Kidney capillary endothelial cell (primary cell): ENCODE measurements at places on chromosomes 6 and 20.
A peak's percentile ranks its signal among the peaks of the same experiment; 100 is the strongest.

GRCh38 chr20:33909331-33909921 lies 84.3 kb upstream of the RALY start:
- no peak for DNase-seq

DNA sequence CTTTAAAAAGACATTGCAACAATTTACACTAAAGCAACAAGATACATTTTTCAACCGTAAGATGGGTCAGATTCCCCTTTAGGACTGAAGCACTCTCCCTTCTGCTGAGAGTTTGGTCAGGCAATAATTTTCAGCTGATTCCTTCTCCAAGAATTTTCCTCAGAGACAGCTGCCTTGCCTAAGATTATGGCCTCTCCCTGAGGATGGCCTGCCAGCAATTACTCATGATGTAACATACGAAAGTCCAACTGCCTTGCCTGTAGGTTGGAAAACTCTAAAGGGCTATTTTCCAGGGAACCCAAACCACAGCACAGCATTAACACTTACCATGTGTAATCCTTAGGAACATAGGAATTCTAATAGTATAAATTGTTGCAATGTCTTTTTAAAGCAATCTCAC lies 229.1 kb upstream of the FLRT3 start:
- no peak for DNase-seq

- no peak for DNase-seq
Measured at GRCh38 chr6:81735756-81736380, 16.6 kb downstream of the TENT5A start.

DNA sequence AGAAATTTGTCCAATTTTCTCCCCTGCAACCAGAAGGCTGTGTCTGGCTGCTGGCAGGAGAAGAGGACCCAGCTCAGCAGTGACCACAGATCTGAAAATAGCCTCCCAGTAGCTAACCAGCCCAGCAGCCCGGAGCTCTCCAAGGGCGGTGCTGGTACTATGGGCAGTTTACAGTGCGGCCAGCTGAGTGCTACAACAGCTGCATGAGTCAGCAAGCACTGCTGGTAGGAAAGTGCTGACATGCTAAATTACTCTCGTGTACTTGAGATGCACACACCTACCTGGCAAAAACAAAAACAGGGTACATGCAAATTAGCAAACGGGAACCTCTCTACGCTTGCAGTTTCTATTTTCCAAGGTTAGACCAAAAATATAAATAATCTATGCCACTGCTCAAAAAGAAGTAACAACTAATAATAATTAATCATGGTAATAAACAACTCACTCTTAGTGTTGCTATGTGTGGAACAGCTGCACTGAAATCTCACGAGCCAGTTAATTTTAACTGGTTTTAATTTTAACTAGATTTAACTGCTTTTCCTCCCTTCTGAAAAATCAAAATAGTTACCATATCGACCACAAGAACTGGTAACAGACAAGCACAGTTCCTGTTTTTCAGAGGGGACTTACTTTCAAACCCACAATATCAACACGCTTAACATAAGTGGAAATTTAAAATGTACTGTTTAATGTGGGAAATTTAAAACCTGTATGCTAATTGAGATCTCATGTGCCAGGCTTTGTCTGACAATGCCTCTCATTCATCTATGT lies 10.8 kb downstream of the BACH2 start:
- DNase-seq: peak; percentile 84

GRCh38 chr20:19785983-19786285 lies 27.9 kb downstream of the RIN2 start:
- no peak for DNase-seq

- no peak for DNase-seq
Measured at GRCh38 chr20:6954219-6954618, 186.7 kb downstream of the BMP2 start.

DNA sequence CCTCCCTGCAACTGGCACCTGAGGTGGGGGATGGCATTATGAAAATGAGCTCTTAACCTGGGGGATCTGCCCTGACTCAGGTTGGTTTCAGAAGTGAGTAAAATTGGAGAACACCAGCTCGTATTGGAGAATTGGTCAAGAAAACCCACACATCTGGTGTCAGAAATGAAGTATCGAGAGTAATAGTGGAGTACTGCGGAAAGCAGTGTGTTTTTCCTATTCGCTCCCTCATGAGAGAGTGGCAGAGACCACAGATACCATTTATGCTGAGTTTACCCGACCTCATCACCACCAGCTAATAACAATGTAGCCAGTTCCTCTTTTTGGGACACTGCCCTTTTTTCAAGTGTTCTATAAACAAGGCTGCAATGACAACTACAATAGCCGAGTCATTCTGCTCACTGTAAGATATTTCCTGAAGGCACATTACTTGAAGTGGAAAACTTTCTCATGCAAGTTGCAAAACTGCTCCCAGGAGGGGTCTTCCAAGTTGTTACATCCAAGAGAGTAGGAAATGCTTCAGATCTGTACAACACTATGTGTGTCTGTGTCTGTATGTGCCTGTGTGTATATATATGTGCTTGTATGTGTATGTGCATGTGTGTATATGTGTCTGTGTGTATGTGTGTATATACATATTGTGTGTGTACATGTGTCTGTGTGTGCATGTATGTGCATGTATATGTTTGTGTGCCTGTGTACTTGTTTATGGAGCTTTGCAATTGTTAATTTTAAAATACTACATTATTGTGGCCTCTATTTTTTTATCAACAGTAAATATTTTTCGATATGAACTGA lies 106.0 kb upstream of the CST7 start:
- peak; percentile 3 for DNase-seq

GRCh38 chr6:124490122-124490521 lies 472.1 kb upstream of the RNF217 start:
- DNase-seq: peak; percentile 41

DNA sequence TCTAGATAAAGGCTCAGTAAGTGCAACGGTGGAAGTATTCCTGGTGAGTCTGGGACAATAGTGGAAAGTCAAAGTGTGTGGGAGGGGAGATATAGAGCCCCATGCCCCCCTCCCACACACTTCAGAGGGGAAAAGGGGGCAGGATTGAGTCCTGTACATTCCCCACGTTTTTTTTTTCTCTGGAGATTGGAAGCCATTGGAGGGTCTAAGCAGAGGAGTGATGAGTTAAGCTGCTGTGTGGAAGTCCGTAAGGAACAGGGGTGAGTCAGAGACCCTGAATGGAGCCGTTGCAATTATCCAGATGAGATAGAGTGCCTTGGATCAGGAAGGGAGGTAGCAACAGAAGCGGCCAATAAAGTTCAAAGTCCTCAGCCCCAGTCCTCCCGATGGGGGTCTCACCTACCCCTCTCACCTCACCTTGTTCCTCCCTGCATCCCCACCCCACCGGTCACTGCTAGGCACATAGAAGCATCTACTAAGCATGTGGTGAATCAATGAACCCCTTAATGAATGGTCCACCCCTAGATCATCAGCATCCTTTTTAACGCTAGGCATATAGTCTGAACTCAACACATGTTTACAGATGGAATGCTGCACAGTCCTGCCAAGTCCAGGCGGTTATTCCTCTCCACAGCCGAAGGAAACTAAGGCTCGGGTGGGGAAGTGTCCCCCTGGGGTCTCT lies 662 bp upstream of the SLC9A8 start:
- peak; percentile 27 for DNase-seq

DNA sequence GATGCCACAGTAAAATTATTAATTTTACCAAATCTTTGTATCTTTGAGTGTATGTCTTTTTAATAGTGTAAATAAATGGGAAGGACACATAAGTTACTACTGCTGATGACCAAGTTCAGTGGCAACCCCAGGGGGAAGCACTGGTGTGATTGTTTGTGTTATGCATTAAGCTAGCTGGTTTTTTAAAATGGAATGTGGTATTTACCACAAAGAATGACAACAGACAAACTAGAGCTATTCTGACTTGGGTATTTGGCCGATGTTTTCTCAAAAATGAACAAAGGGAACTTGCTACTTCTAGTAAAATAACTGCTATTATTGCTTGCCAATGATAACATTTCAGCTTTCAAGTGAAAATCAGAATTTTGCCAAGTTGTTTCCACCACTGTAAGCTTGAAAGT lies 2.9 kb downstream of the FNDC1 start:
- no peak for DNase-seq

GRCh38 chr6:154166140-154166539 lies 127.1 kb downstream of the OPRM1 start:
- no peak for DNase-seq

GRCh38 chr6:52098721-52099120 lies 11.3 kb upstream of the PKHD1 start:
- no peak for DNase-seq

GRCh38 chr6:88177961-88178464 lies 11.9 kb upstream of the CNR1 start:
- no peak for DNase-seq

GRCh38 chr6:163008186-163008585 lies 280.4 kb downstream of the PACRG start:
- no peak for DNase-seq

DNA sequence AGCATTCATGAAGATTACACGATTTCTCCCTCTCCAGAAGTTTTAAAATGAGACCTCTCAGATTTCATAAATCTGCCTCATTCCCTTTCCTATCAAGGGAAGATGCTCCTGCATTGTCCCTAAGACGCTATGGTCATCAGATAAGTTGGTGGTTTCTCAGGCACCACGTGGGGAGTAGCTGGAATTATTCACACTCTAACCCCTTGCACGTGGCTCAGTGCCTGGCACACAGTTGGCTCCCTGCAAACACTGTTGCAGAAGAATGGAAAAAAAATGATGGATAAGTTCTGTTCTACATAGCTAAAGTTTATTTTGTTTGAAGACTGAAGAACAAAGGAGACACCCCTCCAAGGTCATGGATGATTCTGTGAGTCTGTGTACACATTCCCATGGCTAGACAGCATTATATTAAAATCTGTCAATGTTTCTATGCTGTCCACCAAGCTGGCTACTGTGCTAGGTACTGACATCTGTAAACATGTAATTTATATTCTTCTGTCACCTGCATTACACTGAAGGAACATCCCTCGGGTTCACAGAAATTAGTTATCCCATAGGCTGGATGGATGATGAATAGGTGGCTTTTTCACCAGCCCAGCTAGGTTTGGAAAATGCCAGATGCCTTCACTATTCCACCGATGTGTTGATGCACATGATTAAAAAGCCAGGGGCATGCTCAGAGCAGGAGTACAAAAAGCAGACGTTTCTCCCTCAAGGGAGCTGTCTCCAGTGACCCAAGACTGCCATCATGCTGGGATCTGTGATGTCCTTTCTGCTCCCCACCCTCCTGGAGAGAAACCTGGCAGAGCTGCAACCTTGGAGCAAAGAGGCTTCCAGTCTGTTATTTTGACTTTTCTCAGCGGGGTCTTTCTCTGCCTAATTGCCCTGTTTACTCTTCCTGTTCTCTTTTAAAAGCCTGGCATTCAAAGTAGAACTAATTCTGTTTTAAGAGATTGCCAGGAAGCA lies 610.5 kb downstream of the UTRN start:
- no peak for DNase-seq

DNA sequence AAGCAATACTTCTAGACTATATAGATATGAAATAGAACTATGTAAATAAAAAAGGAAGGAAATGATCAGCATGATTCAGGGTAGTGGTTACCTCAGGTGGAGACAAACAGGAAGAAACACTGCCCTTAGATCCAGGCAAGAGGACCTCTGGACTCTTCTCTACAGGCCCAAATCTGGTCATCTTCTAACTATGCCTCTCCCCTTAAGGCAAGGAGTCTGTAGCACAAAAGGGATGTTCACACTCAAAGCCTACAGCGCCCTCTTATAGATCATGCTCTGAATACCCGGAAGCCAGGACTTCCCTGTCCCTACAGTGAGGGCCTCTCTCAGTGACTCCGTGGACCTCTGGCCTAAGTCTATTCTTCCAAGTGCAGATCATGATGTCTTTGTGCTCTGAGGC lies 30.4 kb upstream of the HIVEP2 start:
- DNase-seq: no peak

- no peak for DNase-seq
Measured at GRCh38 chr6:51857134-51857533, 230.3 kb downstream of the PKHD1 start.

- DNase-seq: peak; percentile 10
Measured at GRCh38 chr6:28393912-28394662, 5.5 kb downstream of the ZSCAN12 start.

DNA sequence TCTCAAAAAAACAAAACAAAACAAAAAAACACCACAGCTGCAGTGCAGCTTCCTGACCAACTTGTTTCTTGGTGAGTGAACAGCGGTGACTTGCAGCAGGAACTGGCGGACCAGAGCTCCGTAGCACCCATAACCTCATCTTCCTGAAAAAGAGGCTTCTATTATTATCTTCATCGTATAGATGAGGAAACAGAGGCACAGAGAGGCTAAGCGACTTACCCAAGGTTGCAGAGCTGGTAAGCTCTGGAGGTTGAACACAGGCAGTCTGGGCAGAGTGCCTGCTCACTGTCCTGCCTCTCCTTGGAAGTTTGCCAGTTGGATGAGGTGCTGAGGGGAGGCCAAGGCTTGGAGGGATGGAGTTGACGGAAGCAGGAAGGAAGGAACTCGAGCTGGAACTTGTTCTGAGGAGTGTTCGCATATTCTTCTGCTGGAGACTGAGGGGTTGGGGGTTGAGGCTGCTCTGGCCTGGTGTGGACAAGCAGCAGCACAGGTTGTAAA lies 47.9 kb upstream of the CCDC167 start:
- peak; percentile 39 for DNase-seq

DNA sequence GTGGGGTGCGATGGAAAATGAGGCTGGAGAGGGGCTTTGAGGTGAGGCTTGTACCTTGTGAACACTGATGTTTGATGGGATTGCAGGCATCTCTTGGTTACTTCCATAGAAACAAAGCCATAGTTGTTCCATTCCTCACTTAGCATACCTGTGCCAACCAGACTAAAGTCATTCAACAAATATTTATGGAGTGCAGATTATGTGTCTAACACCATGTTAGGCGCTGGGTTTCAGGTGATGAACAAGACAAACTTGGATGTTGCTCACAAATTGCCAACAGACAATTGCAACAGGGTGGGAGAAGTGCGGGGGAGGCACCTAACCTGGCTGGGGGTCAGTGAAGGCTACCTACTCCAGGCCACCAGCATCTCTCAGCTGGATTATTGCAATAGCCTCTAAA lies 1.5 kb downstream of the TTPAL start:
- no peak for DNase-seq

DNA sequence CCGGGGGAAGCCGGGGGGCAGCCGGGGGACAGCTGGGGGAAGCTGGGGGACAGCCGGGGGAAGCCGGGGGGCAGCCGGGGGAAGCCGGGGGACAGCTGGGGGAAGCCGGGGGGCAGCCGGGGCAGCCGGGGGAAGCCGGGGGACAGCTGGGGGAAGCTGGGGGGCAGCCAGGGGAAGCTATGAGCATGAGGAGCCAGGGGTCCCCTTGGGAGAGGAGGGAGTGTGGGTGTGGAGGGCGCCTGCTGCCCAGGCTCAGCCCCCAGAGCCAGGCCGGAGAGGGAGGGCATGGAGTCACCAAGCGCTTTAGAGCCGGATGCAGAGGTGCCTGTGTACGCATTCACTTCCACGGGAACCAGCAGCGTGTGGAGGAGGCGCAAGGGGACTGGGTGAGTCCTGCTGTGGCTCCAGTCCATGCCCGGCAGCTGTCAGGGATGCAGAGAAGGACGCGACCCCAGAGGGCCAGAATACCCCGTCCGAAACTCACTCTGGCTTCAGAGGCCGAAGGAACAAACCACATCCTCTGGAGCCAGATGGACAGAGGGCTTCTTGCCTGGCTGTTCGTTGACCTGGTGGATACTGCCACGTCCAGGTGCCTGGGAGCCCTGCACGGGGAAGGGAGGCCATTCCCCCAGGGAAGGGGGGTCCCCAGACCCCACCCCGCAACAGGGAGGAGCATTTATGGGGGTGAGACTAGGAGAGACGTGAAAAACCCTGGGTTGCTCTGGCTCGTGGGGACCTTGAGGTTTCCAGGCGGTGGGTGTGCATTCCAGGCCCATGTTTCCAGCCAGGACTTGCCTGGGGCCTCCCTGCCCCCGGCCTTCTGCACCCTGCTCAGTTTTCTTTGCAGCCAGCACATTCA lies 26.5 kb upstream of the DACT2 start:
- DNase-seq: no peak
